ENCODE measurements at places on chromosomes 5 and 9. TPM values are rescaled to one million over a fixed set of nuclear protein-coding genes. Genes with fewer than 3 reads are reported as not detected.
A peak's percentile ranks its signal among the peaks of the same experiment; 100 is the strongest.

The CARD19 gene
- 75.9 TPM for total RNA-seq

- DNase-seq = no peak
Observed at GRCh38 chr9:7974335-7974960, 174.9 kb upstream of the DMAC1 start.

GRCh38 chr9:82581935-82582334 is 481.0 kb downstream of the RASEF start:
- DNase-seq = no peak

GRCh38 chr9:108052431-108053080 is 563.0 kb upstream of the KLF4 start:
- no peak for DNase-seq

DNA sequence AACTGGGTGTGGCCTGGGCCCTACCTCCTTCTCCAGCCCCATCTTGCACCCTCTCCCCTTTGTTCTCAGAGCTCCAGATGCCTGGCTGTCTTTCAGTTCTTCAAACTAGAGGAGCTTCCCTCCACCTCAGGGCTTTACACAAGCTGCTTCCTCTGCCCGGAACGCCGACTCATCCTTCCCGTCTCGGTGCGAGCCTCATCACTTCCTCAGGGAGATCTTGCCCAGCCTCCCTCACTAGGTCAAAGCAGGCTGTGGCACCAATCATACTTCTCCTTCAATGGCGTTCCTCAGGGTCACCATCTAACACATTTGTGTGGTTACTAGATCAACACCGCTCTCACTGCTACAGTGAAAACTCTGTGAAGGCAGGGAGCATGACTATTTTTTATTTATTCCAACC is 56.2 kb upstream of the ZSWIM6 start:
- peak; percentile 35 for DNase-seq

The DTWD2 gene
- total RNA-seq = 34.0 TPM

DNA sequence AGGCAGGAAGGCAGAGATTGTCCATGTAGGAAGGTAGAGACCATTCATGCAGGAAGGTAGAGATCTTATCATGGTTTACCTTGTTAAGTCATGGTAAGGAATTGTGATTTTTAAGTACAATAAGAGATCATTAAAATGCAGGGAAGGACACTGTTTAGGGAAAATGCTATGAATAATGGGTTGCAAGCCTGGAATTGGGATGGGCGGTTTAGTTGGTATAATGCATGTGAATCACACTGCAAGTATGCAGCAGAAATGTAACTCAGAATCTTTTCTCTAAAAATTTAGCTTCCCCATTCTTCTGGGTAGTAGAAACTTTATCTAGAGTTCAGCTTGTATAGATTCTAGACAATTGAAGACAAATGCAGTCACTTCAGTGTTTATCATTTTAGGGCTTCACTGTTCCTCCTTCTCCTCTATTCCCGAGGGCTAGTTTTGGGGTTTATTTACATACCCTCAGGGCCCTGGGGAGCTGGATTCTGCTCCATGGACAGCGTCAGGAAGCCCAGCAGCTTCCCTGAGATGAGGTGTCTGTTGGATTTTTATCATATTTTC is 212.0 kb downstream of the SREK1 start:
- no peak for DNase-seq

DNA sequence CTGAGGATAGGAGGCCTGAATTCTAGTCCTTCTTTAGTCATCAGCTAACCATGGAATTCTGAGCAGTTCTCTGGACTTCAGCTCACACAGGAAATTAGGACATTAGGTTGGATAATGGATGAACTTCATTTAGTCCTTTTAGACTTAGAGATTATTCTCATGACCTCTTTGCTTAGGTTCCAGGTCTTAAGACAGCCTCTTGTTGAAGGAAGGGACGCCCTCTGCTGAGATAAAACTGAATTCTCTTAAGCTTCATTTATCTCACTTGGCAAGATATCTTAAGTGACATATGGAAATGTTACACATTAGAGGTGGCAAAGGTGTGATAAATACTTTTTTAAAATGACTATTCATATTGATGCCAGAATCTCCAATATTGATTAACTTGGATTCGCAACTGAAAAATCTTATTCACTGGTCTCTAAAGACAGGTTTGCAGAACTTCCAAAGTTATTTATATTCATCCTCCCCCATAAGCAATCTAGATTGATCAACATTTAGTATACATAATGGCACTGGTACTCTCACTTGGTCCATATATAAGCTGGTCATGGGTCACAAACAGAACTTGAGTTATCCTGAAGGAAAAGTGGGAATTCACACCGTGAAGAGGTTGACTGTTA is 16.9 kb upstream of the ZNF366 start:
- DNase-seq = no peak

GRCh38 chr9:96217754-96218693 is 84.0 kb downstream of the HSD17B3 start:
- peak; percentile 82 for DNase-seq

- no peak for DNase-seq
Observed at GRCh38 chr9:121636341-121636865, 15.0 kb upstream of the DAB2IP start.

GRCh38 chr5:167573370-167574127 is 717.9 kb upstream of the WWC1 start:
- no peak for DNase-seq

GRCh38 chr5:83956386-83956785 is 235.7 kb upstream of the HAPLN1 start:
- DNase-seq = no peak

DNA sequence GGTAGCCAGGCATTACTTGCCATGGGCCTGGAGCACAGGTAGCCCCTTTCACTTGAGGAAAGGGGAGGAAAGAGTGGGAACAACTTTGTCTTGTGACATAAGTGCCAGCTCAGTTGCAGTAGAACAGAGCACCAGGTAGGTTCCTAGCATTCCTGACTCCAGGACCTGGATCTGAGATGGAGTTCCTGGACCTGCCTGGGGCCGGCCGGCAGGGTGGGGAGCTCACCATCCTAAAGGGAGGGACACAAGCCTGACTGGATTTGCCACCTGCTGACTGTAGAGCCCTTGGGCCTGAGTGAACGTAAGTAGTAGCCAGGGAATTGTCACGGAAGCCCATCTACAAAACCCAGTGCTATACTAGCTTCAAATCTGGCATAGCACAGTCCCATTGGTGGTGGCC is 653.3 kb upstream of the CDH6 start:
- no peak for DNase-seq

GRCh38 chr9:111759762-111760639 is 34.7 kb downstream of the SHOC1 start:
- DNase-seq = peak; percentile 49

DNA sequence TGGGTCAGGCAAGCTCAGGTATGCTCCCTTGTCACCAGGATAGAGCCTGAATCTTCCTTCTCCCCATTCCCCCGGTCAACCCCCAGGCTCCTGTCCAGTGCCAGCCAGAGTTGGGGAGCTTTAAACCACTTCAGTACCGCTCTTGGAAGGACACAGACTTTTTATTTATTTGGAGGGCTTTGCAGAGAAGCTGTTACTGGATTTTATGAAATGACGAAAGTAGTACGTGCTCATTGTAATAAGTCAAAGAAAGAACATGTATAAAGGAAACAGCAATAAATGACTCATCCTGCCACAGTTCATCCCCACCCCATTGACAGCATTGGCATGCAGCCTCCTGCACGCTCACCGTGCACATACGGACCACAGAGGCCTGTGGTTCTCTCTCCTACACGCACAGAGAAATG is 230.3 kb downstream of the AUH start:
- DNase-seq = peak; percentile 78

GRCh38 chr9:37281541-37281940 is 141.0 kb upstream of the GRHPR start:
- DNase-seq = no peak

The GNA14 gene
- 64.9 TPM for total RNA-seq

DNA sequence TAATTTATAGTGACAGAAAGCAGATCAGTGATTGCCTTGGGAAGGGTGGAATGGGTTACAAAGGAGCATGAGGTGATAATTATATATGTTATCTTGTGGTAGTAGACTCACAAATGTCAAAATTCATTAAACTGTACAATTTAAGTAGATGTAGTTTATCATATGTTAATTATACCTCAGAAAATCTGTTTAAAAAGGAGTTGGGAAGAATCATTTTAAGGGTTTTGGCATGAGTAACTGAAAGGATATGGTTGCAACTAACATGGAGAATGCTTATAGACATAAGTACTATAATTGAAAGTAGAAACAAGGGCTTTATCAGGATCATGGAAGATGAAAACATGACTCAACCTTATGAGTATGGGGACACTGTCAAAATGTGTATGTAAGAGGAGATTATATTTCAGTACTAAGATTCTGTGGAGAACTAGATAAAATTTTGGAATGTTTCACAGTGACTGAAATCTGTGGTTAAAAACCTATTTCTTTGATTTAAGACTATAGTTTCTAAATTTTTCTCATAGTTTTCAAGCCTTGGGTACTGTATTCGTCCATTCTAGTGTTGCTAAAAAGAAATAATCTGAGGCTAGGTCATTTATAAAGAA is 73.3 kb downstream of the FCHO2 start:
- no peak for DNase-seq

- peak; percentile 17 for DNase-seq
Observed at GRCh38 chr5:168165221-168165914, 126.1 kb upstream of the WWC1 start.

- DNase-seq = no peak
Observed at GRCh38 chr5:127863610-127864395, 160.6 kb downstream of the CCDC192 start.

- no peak for DNase-seq
Observed at GRCh38 chr5:31720004-31720403, 81.1 kb downstream of the PDZD2 start.

DNA sequence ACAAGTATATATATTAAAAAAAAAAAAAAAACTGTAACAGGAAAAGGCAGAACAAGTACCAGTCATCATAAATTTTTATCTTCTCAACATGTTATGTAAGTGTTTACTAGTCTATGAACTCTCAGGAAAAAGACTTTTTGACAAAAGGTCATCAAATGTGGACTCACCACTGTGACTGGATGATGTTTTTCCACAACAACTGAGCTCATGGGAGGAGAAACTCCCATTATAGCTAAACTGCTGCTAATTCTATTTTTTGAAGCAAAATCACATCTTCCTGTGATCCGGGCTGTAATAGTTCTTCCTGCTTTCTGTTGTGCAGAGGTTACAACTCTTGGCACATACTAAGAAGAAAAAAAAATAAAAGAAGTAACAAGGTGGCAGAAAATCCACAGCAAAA is 39.6 kb downstream of the POC5 start:
- no peak for DNase-seq

The SAXO1 gene
- not detected for total RNA-seq

The SLC36A3 gene
- total RNA-seq = not detected

DNA sequence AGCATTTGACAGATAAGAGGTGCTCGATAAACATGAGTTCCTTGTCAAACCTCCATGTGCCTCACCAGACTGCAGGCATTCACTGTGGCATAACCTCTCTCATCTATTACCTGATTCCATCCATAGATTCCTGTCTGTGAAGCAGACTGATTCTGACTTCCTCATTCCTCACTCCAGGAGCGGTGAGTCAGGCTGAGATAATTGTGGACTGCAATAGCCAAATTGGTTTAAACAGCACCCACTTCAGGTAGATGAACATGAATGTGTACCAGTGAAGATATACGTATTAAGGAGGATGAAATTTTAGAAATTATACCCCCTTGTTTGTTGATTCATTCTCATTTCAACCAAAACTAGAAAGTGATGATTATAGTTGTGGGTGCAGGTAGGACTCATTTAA is 391.2 kb downstream of the HINT1 start:
- DNase-seq = no peak

The KCNN2 gene
- 0.41 TPM for total RNA-seq

The GPSM1 gene
- 5.6 TPM for total RNA-seq

The TXNDC8 gene
- not detected for total RNA-seq

The BRD9 gene
- 29.6 TPM for total RNA-seq

DNA sequence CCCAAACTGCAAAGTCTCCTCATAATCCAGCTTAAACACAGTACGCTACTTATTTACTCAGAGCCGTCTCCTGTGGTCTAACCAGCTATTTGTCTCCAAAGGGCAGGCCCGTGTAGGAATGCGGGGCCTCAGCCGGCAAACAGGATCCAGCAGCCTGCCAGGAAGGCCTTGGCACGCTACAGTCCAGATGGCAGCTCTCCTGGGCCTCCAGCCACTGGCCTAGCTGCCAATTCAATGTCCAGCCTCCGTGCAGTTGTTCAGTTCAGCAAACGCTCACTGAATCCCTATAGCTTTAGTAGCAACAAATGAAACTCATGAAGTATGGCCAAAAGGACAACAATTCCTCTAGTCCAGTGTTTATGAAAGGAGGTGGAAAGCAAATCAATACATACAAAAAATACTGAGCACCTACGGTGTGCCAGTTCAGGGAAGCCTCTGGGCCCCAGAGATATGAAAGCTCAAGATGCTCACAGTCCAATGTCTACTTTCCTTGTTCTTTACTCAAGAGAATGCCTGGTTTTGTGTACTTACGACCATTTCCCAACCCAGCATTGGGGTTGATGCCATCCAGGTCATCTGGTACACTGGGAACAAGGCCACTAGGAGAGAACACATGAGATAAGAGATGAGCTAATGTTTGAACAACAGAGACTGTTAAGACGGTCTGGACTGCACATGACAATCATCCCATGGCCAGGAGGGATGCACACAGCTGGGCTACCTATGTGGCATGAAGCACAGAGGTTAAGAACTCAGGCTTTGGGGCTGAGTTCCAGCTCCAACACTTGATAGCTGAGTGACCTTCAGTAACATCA is 8.3 kb downstream of the CDK5RAP2 start:
- DNase-seq = no peak

GRCh38 chr9:134983074-134983473 is 65.4 kb upstream of the FCN1 start:
- no peak for DNase-seq

DNA sequence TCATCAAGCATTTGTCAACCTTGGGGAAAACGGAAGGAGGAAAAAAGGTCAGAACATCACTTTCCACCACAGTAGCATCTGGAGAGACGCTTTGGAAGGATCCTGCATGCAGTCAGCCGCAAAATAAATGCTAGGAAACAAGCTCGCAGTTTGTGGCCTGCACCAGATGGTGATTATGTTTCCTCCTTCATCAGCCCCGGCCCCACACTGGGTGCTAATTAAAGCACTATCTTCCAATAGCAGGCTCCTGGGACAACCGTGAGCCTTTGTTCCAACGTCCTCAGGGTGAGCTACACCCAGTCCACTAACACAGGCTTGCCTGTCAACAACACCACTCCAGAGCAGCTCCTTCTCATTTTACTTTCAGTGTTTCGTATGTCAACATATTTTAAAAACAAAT is 64.0 kb downstream of the RNF130 start:
- no peak for DNase-seq

The IL13 gene
- total RNA-seq = not detected

The CARD9 gene
- total RNA-seq = 1.1 TPM

DNA sequence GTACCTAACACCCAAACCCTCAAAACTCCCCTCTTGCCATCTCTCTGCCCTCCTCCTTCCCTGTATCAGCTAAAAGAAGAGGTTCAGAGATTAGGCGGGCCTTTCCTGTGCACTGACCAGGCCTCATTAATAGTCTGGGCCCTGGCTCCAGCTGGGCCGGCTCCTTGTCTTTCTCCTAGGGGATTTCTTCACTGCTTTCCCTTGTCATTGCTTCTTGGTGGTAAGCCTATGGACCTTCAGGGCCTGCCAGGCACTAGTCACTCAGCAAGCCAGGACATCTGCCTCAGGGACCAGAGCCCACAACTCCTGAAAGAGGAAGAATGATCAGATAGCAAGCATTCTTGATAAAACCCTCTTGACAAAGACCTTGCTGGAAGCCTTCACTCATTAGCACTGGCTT is 50.9 kb downstream of the MRRF start:
- no peak for DNase-seq

The OTP gene
- not detected for total RNA-seq

Data from transverse colon (tissue), 4 donors.